ENCODE measurements at places on chromosomes 5 and 9.
A peak's percentile ranks its signal among the peaks of the same experiment; 100 is the strongest.

DNA sequence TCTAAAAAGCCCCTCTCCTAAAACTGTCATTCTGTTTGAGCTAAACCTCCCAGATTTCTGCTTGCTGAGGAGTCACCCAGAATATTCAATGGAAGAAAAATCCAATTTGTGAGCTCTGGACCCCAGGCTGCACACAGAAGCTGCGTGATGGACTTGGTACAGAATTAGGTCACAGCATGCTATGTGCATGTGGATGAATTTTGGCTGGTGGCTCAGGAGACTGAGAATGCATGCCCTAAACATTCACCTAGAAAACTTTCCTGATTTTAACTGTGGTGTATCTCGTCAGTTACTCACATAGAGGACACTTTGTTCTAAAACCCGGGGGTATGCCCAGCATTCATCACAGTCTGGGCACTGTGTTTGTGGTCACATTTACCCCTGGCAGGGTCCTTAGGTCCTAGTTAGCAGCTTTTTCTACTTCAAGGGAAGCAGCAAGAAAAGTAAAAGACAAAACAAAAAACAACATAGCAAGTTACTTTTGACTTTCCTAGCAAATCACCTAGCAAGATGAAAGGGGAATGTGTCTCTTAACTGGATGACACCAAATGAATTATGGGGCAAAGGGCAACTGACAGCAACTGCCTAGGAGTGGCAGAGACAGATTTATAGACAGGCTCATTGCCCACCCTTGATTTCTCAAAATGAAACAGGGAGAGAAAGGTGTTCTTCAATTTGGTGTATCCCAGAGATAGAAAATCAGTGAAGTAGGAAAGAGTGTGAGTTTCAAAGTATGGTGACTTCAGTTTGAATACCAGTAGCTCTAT is 8.3 kb upstream of the SHROOM1 start:
- no peak for DNase-seq

DNA sequence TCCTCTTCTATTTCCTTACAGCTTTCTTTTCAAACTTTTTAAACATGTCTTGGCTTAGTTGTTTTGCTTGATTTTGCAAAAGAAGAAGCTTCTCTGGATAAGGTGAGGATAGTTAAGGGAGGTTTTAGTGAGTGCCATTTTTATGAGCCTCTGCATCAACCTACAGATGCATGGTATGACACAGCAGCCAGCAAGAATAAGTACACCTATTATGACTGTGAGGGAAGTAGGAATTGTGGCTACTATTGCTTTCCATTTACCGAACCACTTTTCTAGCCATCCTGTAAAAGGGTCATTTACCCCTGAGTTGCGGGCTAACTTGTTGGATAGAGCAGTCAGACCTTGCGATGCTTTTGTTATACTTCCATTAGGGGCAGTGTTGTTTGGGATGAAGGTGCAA is 7.0 kb upstream of the TUT7 start:
- DNase-seq = no peak

- no peak for DNase-seq
Observed at GRCh38 chr5:90911169-90911568, 352.6 kb downstream of the ADGRV1 start.

DNA sequence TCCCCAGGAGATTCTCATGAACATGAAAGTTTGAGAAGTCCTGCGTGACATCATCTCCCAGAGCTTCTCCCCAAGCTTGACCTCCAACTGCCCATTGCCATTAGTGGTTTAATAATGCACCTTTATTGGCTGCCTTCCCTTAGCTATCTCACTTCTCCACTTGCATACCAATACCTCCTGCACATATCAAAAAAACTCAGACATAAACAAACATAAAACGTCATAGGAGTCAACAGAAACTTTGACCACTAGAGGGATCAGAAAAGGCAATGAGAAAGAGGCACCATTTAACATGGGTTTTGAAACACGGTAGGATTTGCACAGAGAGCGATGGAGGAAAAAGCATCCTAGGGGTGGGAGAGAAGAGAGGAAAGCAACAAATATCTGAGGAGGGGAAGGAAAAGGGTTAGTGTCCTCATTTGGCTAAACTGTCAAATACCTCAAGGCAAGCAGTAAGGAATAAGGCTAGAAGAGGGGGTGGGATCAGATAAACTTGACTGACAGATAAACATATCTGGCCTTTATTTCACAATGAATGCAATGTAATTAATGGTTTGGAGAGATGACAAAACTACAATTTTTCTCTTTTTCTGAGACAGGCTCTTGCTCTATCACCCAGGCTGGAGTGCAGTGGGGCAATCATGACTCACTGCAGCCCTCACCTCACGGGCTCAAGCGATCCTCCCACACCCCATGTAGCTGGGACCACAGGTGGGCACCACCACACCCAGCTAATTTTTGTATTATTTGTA is 27.0 kb downstream of the GNAQ start:
- no peak for DNase-seq

DNA sequence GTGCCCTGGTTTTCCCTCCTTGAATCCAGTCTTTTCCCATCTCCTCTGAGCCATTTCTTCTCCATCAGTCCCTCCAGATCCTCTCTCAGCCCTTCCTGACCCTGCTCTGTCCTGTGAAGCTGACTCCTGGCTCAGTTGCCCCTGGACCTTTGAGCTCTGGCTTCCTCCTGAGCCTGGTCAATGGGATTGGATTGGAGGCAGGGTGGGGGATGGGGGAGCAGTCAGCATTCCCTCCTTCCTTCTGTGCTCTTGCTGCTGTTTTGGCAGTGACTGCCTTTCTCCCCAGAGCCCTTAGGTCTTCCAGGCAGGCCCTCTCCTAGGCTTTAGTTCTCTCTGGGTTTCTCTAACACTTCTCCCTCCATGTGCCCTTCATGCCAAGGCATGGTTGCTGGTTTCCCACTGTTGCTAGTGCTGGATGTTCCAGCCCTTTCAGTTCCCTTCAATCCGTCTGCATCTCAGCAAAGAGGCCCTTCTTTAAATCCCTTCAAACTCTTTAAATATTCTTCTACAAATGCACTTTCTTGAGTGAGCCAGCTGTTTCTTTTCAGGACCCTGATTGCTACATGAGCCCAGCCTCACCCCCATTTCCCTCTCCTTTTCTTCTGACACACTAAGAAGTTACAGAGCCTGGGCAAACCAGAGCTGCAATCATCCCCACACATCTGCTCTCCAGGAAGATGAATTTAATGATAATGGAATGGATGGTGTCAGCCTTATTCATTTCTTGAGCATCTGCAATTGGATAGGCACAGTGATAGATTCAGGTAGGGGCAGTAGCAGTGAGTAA is 2.2 kb downstream of the TNFSF15 start:
- DNase-seq = peak; percentile 62

DNA sequence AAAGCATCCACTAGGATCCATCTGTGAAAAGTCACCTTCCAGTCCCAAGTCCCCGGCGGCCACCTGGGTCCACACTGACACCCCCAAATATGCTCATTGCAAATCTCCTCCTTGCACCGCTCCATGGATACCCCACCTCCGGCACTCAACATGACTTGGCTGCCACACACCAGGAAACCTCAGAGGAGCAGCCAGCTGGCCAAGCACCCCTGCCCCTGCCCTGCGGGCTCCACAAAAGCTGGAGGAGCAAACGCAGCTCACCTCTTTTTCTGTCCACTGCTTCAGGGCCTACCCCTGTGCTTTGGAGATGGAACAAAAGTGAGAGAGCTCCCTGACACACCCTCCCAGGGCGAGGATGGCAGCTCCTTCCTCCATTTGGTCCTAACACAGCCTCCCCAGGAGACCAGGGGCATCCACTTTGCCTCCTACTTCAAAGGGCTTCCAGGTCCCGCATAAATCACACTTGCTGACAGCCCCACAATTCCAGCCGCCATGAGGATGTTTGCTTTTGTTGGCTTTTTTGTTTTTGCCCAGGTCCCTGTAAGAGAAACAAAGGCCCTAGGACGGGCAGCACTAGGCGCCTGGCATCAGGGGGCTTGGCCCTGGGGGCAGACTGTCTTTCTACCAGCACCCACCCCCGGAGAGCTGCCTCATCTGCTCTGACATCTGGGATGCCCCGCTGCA is 14.8 kb downstream of the ROR2 start:
- no peak for DNase-seq

GRCh38 chr5:23289162-23289561 is 218.2 kb upstream of the PRDM9 start:
- no peak for DNase-seq

GRCh38 chr9:124087226-124087625 is 75.7 kb downstream of the LHX2 start:
- DNase-seq = no peak

- no peak for DNase-seq
Observed at GRCh38 chr9:108645520-108645919, 210.3 kb downstream of the ACTL7B start.
